Osteocyte (in vitro differentiated cells): ENCODE measurements at places on chromosomes 5 and 9. TPM values are rescaled to one million over a fixed set of nuclear protein-coding genes. Genes with fewer than 3 reads are reported as not detected.
A peak's percentile ranks its signal among the peaks of the same experiment; 100 is the strongest.

DNA sequence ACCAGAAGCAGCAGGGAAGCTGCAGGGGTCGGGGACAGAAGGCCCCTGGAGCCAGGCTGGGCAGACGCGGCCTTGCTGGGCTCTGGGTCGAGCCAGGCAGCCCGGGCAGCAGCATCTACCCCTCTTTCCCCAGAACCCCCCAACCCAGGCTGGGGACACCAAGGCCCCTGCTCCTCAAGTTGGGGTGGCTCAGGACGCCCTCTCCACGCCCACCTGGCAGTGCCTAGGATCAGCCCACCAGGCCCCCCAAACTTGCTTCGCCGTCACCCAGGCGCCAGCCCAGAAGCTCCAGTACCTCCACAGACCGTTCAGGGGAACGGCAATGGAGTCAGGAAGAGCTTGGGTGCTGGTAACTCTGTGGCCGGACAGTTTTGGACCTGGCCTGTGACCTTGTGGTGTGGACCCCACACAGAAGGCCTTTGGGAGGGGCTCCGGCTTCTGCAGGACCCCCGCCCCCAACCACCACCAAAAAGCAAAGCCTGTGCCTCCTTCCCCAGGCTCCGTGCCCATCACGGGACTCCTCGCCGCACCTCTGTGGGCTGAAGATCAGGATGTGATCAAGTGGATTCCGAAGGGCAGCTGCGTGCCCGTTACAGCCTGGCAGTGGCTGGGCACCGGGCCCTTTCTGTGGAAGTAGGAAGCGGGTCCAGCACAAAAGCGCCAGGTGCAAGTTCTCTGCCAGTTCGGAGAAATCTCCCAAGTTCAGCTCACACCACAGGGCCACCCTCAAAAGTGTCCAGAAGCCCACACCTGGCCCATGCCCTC is 2.1 kb downstream of the SLC12A7 start:
- H3K27ac ChIP-seq, result no peak overlapping the region
- no peak for DNase-seq
- H3K36me3 ChIP-seq, result no peaks in the 10 kb centered on the region
- peak overlapping the region; percentile 77 for H3K4me3 ChIP-seq
- peaks cover 10% of the 10 kb centered on the region for H3K4me1 ChIP-seq
- no peaks in the 10 kb centered on the region for H3K27me3 ChIP-seq

DNA sequence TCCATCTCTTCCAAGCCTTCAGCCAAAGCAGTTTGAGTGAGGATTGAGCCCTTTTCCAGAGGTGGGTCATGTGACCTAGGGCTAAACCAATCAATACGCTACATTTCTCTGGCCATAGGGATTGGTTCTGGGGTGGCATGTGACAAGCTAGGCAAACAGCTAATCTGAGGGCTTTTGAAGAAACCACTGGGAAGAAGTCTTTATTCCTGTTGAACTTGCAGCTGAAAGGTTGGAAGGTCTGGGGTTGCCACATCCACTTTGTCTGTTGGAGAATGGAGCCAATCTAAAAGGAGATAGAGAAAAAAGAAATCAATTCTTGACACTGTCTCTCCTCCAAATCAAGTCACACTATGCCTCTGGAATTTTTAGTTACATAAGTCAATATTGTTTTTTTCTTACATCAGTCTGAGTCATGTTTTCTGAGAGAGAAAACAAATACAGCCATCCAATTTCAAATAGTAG is 637.8 kb upstream of the WWC1 start:
- no peak for DNase-seq
- peaks cover 25% of the 10 kb centered on the region for H3K4me1 ChIP-seq
- no peaks in the 10 kb centered on the region for H3K36me3 ChIP-seq
- H3K4me3 ChIP-seq, result no peak overlapping the region
- H3K27ac ChIP-seq, result peak overlapping the region; percentile 39

Gene PCDHB9
- total RNA-seq, result 3.4 and 4.3 TPM in 2 replicates

Gene SHC3
- 0.05 and 0.21 TPM in 2 replicates for total RNA-seq

DNA sequence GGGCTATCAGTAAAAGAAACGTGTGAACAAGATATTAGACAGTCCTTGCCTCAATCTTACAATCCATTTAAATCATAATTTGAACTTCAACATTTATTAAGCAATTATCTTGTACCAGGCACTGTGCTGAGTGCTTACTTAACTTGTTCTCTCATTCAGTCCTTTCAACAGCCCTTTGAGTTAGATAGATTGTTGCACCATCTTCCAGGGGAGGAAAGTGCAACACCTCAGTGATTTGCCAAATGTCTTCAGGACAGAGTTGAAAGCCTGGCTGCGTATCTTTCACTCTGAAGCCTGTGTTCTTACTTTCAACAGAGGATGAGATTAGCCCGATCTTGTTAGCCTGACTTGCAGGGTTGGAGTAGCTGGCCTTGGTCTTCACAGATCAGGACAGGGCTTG is 34.2 kb upstream of the SUB1 start:
- no peak overlapping the region for H3K27ac ChIP-seq
- H3K4me1 ChIP-seq, result no peaks in the 10 kb centered on the region
- DNase-seq, result no peak

Gene C5orf58
- total RNA-seq, result not detected in 2 replicates

Gene C1QTNF3
- total RNA-seq, result 3.3 and 4.8 TPM in 2 replicates

Gene NMUR2
- not detected in 2 replicates for total RNA-seq

Gene TMEM174
- total RNA-seq, result not detected in 2 replicates

GRCh38 chr5:1787472-1788047 is 12.1 kb downstream of the MRPL36 start:
- H3K36me3 ChIP-seq, result no peaks in the 10 kb centered on the region
- DNase-seq, result no peak
- H3K27me3 ChIP-seq, result peaks cover 5% of the 10 kb centered on the region
- peaks cover 19% of the 10 kb centered on the region for H3K4me1 ChIP-seq

DNA sequence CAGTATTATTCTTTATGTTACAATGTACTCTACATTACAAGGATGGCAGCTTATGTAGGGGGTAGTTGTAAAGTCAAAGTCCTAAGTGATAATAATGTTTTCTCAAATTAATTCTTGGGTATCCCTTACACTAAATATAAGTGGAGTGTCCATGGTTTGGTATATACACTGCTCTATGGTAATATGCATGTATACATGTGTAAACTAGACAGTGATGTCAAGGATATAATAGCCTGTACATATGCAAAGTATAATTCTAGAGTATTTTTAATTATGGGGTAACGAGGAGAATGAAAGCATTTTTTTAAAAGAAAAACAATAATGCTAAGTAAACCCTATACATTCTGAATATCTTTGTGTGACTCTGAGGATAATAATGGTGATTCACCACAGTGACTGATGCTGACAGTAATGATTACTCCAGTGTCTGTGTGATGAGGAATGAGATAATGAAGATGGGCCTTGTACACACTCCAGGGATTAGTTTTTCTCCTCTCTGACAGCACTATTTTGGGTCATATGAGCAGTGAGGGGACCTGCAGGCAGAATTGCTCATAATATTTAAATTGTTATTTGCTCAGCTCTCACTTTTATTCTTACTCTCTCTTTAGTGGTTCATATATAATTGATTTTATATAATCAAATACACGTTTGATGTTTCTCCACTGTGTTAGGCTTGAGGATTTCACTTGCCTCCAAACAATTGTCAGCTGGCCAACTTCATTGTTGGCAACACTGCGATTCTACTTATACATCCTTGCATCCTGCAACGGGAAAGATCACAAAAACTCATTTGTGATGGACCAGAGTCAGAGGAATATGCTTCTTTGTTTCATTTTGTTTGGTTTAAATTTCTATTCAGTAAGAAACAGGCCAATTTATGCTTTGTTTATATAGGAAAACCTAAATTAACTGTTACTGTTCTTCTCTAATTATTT is 88.2 kb downstream of the NREP start:
- no peak overlapping the region for H3K4me3 ChIP-seq
- H3K4me1 ChIP-seq, result peaks cover 17% of the 10 kb centered on the region
- H3K27me3 ChIP-seq, result no peaks in the 10 kb centered on the region
- H3K27ac ChIP-seq, result no peak overlapping the region

GRCh38 chr9:134726722-134727034 is 85.1 kb downstream of the COL5A1 start:
- H3K36me3 ChIP-seq, result peaks cover 32% of the 10 kb centered on the region
- peaks cover 19% of the 10 kb centered on the region for H3K4me1 ChIP-seq
- DNase-seq, result no peak
- no peaks in the 10 kb centered on the region for H3K27me3 ChIP-seq
- no peak overlapping the region for H3K4me3 ChIP-seq
- no peak overlapping the region for H3K27ac ChIP-seq

- H3K27ac ChIP-seq, result no peak overlapping the region
- no peak for DNase-seq
- H3K36me3 ChIP-seq, result no peaks in the 10 kb centered on the region
- peaks cover 20% of the 10 kb centered on the region for H3K4me1 ChIP-seq
- H3K4me3 ChIP-seq, result no peak overlapping the region
Measured at GRCh38 chr5:93053825-93054224, 527.2 kb downstream of the NR2F1-AS1 start.
